ENCODE measurements at places on chromosomes 11 and 22. TPM values are rescaled to one million over a fixed set of nuclear protein-coding genes. Genes with fewer than 3 reads are reported as not detected.

DNA sequence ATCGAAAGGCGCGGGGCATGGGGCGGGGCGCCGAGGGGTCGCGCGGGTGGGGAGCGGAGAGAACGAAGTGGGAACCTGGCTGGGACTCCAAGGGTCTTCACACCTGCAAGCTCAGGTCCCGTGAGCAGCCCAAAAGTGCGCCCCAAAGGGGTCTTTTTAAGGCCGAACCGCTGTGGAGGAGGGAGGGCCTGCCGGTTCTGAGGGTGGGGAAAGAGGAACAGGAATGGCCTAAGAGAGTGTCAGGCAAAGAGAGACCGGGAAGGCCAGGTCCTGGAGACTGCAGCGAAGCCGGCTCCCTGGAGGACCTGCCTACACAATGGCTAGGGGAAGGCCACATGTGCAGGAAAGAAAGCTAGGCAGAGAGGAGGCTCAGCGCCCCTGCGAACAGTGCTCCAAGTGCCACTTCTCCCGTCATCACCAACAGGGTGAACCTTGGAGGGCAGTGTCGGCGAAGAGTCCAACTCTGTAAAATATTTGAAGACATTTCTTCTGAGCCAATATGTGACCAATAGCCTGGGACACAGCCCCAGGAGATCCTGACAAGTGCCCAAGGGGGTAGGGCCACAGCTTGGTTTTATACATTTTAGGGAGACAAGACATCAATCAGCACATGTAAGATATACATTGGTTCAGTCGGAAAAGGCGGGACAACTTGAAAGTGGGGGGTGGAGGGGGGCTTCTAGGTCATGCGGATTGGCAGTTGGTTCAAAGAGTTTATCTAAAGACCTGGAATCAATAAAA is 710 bp upstream of the DGCR2 start:
- H3K27me3 ChIP-seq, result no peaks in the 10 kb centered on the region
- peak; percentile 46 for DNase-seq
- peak overlapping the region; percentile 78 for H3K4me3 ChIP-seq

DNA sequence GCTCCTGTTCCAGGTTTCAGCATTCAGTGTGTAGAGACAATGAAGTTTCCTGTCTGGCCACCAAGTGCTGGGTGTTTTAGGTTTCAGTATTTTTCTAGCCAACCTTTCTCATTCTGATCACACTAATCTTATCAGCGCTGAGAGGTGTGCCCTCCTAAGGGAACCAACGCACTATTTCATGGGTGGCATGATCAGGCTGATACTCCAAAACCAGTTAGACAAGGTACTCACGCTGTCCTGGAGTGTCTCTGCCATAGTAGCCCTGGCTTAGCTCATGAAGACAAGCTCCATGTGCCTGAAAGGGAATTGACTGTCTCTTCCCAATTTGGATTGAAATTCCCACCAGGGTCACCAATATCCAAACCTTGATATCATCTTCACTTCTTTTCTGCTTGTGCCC is 8.0 kb upstream of the RAB38 start:
- no peaks in the 10 kb centered on the region for H3K4me1 ChIP-seq
- no peaks in the 10 kb centered on the region for H3K27me3 ChIP-seq
- no peak overlapping the region for H3K27ac ChIP-seq

Gene OR2AG2
- 0.11 TPM for total RNA-seq

DNA sequence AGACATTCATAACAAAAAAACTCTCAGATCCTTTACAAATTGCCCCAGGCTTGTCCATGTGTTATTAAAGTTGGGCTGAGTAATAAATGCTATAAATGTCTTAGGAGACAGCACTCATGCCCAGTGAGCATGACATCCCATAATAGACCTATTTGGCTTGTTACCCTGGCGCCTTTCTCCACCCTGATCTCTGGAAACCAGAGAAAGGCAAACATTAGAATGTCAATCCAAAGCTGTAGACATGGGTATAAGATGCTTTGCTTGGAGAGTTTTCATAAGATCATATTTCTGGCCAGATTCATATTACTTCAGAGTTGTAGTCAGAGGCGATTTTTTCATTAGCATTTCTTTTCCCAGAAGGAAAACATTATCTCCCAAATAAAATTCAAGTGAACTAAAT is 161.3 kb upstream of the UBASH3B start:
- H3K27ac ChIP-seq, result no peak overlapping the region
- no peak for DNase-seq
- no peaks in the 10 kb centered on the region for H3K4me1 ChIP-seq
- no peak overlapping the region for H3K4me3 ChIP-seq
- no peaks in the 10 kb centered on the region for H3K36me3 ChIP-seq

DNA sequence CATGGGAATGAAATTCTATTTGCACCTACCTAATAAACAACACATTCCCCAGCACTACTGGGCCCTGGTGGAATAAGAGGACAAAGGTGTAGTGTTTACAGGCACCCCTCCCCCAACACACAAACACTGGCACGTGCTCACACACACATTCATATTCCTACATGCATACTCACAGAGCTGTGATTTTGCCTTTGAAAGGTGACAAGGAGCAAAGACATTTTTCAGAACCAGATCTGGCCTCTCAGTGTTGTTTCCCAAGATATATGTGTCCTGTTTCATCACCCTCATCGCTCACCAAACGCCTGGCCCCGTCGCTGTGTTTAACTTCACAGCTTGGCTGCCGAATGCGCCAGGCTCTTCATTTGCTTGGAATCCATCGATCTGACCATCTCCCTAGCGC is 292.6 kb downstream of the NTM start:
- H3K4me3 ChIP-seq, result no peak overlapping the region
- H3K4me1 ChIP-seq, result no peaks in the 10 kb centered on the region
- H3K36me3 ChIP-seq, result no peaks in the 10 kb centered on the region
- DNase-seq, result no peak
- H3K27ac ChIP-seq, result no peak overlapping the region

Gene NRIP3
- 6.6 TPM for total RNA-seq

- H3K36me3 ChIP-seq, result no peaks in the 10 kb centered on the region
- H3K27me3 ChIP-seq, result no peaks in the 10 kb centered on the region
- no peak overlapping the region for H3K4me3 ChIP-seq
- H3K27ac ChIP-seq, result no peak overlapping the region
- DNase-seq, result no peak
- no peaks in the 10 kb centered on the region for H3K4me1 ChIP-seq
Observed at GRCh38 chr11:92236856-92237255, 12.2 kb downstream of the FAT3 start.

Gene JOSD1
- 61.9 TPM for total RNA-seq

Gene WNT7B
- total RNA-seq, result not detected

DNA sequence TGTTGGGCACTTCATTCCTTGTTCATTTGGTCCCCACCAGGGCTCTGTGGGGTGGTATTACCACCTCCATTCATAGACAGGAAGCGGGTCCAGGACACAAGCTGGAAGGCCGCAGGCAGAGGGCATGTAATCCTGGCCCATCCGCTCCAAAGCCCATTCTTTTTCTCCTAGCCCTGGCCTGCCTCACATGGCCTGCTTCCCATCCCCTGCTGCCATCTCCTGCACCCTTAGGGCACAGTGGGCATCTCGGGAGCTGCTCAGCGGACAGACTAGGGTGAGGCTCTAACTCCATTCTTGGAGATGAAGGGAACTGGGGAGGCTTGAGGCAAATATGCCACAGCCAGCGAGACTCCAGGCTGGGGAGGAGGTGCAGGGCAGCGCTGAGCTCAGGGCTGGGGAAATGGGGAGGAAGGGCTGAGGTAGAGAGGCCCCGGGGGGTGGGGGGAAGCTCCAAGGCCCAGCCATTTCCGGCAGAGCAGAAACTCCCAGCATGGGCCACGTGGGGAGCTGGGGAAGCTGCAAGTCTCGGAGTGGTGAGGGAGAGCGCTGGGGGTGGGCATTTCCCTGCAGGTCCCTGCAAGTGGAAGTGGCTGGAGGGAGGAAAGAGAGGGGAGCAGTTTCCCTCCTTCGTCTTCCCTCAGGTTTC is 14.3 kb upstream of the BCL9L start:
- no peak for DNase-seq
- H3K4me3 ChIP-seq, result no peak overlapping the region
- no peaks in the 10 kb centered on the region for H3K36me3 ChIP-seq
- H3K4me1 ChIP-seq, result no peaks in the 10 kb centered on the region

- H3K27me3 ChIP-seq, result no peaks in the 10 kb centered on the region
- H3K36me3 ChIP-seq, result peaks cover 11% of the 10 kb centered on the region
- H3K27ac ChIP-seq, result no peak overlapping the region
Observed at GRCh38 chr11:6476571-6476970, 2.8 kb upstream of the TRIM3 start.

- no peak for DNase-seq
- H3K4me1 ChIP-seq, result peaks cover 67% of the 10 kb centered on the region
- H3K27me3 ChIP-seq, result no peaks in the 10 kb centered on the region
- H3K4me3 ChIP-seq, result no peak overlapping the region
Observed at GRCh38 chr11:13336246-13336878, 58.8 kb downstream of the BMAL1 start.

DNA sequence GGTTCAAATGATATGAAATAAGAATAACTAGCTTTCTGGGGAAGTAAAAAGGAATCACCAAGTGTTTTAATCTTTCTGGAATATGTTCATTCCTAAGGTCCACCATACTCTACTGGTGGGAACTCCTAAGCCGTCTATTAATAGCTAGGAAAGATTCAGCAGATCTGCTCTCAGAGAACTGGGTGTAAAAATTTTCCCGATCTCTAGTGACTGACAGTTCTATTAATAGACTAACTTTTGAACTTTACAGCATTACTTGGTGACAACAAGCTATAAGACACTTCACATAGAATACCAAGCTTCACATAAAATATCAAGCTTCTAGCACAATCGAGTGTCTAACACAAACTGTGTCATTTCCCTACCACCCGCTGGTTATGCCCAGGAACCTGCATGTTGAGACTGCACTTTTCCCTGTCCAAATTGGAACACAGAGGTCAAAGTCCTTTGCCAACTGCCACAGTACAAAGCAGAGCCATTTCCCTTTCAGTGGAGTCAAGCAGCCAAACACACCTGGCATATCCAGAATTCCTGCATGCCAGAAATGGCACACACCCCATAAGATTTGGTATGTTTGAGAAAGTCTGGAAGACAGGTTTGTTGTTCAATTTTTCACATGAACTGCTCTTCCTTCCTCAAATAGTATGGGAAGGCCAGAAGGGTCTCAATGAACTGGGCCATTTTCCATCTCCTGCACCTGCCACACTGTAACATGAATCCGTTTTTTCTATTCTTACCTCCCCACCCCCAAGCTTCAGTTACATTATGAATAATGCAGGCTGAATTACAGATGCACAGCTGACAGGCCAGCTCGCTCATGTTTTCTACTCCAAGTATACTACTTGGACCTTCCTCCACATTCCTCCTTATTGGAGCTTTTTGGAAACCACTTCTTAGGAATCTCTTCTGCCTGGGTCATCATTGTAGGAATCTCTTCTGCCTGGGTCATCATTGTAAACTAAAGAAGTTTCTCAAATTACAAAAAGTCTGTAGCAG is 3.7 kb downstream of the OSBP start:
- DNase-seq, result no peak
- no peak overlapping the region for H3K4me3 ChIP-seq
- H3K4me1 ChIP-seq, result peaks cover 24% of the 10 kb centered on the region
- no peak overlapping the region for H3K27ac ChIP-seq
- peaks cover 35% of the 10 kb centered on the region for H3K36me3 ChIP-seq

DNA sequence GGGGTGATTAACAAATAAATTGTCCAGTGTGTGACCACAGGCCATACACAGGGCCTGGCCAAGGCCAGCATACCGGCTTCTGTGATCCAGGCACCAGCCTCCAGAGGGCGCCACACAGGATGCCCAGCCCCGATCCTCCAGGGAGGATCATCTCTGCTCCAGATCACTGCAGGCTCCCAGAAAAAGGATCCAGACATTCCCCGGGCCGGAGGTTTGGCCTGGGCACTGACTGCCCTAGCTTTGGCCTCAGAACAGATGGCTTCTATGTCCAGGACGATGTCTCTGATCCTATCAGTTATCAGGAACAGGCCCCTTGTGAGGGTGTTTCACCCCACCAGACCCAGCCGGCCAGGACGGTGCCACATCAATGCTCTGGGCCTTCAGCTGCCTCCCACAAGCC is 74.5 kb upstream of the LMO1 start:
- no peak overlapping the region for H3K27ac ChIP-seq
- DNase-seq, result peak; percentile 53
- no peaks in the 10 kb centered on the region for H3K27me3 ChIP-seq
- no peaks in the 10 kb centered on the region for H3K36me3 ChIP-seq
- no peak overlapping the region for H3K4me3 ChIP-seq

Gene COPB1
- total RNA-seq, result 179 TPM

Gene C11orf52
- total RNA-seq, result 21.7 TPM

DNA sequence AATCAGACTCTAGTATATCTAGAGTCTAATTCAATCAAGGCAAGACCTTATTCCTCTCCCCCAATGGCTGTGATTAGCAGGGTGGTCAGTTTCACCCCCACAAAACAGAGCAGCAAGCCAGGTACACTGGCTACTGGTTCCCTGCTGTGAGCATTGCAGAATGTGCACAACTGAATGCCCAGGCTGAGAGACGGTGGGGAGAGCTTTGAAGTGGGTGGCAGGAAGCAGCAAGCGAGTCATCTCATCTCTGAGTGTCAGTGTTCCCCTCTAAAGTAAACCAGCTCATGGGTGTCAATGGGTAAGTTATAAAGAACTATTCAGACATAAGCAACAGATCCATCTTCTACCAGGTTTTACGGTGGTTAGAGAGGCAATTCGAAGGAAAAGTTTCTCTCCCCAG is 37.6 kb downstream of the GAB4 start:
- DNase-seq, result no peak
- H3K4me1 ChIP-seq, result no peaks in the 10 kb centered on the region
- H3K27ac ChIP-seq, result no peak overlapping the region
- H3K36me3 ChIP-seq, result no peaks in the 10 kb centered on the region
- H3K4me3 ChIP-seq, result no peak overlapping the region

DNA sequence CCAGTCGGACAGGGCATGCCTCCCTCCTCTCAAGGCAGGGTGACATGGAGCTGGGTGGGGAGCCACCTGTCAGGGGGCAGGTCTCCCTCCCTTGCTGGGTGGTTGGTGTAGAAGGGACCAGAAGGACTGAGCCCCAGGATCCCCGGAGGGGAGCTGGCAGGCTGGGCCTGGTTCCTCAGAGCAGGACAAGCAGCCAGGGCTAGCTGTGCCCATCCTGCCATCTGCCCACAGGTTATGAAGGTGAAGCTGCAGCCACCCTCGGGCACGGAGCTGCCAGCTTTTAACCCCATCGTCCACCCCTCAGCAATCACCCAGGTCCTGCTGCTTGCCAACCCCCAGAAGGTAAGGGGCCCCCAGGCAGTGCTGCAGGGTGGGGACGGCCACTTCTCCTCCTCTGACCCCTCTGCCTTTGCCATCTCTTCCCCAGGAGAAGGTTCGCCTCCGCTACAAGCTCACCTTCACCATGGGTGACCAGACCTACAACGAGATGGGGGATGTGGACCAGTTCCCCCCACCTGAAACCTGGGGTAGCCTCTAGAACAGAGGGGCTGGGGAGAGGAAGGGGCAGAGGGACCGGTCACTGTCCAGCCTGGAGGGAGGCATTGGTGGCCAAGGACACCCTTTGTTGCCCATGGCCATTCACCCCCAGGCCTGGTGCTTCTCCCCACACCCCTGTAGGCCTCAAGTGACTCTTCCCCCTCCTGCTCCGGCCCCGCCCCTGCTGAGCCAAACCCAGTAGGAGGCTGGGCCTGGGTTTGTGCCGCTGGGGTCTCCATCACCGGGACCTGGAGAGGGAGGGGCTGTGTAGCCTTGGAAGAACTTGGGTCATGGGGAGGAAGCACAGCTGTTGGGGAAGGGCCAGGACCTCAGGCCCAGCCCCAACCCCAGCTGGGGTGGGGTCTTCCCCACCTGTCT is 7.0 kb upstream of the SH3BP1 start:
- H3K4me3 ChIP-seq, result no peak overlapping the region
- H3K27me3 ChIP-seq, result no peaks in the 10 kb centered on the region
- H3K36me3 ChIP-seq, result peaks cover 14% of the 10 kb centered on the region
- DNase-seq, result no peak
- peaks cover 26% of the 10 kb centered on the region for H3K4me1 ChIP-seq

- peak overlapping the region; percentile 92 for H3K27ac ChIP-seq
- peak; percentile 95 for DNase-seq
- H3K4me3 ChIP-seq, result no peak overlapping the region
- H3K36me3 ChIP-seq, result peaks cover 32% of the 10 kb centered on the region
Observed at GRCh38 chr11:689625-690024, 5.4 kb downstream of the DEAF1 start.
